ENCODE measurements at places on chromosomes 5 and 9. TPM values are rescaled to one million over a fixed set of nuclear protein-coding genes. Genes with fewer than 3 reads are reported as not detected.
A peak's percentile ranks its signal among the peaks of the same experiment; 100 is the strongest.

Gene IFNK
- not detected for polyA plus RNA-seq

- DNase-seq: no peak
Observed at GRCh38 chr9:26371236-26371635, 521.4 kb downstream of the CAAP1 start.

Gene CSF1R
- polyA plus RNA-seq: 45.1 TPM

DNA sequence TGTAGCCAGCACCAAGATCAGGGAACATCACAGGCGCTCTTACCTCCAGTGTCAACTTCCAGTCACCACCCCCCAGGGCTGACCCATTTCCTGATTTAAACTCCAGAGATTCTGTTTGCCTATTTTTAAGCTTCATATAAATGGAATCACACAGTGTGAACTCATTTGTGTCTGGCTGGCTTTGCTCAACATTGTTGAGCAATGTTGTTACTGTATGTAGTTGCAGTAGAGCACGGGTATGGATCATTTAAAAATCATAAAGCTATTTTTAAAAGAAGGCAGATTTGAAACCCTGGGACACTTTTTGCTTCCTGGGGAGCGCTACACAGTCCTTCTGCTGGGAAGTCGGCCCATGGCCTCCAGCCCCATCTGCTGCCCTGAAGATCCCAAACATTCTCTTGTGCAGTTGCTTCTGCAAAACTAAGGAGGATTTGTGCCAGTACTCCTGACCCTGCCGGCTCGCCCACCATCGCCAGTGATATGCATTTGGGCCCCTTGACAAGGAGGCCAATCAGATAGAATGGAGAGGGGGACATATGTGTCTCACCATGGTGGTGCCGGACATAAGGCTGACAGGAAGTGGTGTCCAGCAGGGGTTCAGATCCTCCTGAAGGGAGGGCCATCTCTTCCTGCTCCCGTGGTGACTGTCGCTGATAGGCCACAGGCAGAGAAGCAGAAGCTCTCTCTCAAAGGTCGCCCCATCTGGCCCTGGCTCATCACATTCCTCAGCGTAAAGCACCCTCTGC, 13.3 kb downstream of the DCANP1 start:
- DNase-seq: no peak

GRCh38 chr9:21970800-21971640, 23.2 kb downstream of the CDKN2A start:
- no peak for DNase-seq

- DNase-seq: no peak
Observed at GRCh38 chr5:178196986-178197385, 7.3 kb upstream of the HNRNPAB start.

GRCh38 chr5:90226433-90227099, 183.0 kb downstream of the CETN3 start:
- no peak for DNase-seq

Gene NRG2
- 1.7 TPM for polyA plus RNA-seq

DNA sequence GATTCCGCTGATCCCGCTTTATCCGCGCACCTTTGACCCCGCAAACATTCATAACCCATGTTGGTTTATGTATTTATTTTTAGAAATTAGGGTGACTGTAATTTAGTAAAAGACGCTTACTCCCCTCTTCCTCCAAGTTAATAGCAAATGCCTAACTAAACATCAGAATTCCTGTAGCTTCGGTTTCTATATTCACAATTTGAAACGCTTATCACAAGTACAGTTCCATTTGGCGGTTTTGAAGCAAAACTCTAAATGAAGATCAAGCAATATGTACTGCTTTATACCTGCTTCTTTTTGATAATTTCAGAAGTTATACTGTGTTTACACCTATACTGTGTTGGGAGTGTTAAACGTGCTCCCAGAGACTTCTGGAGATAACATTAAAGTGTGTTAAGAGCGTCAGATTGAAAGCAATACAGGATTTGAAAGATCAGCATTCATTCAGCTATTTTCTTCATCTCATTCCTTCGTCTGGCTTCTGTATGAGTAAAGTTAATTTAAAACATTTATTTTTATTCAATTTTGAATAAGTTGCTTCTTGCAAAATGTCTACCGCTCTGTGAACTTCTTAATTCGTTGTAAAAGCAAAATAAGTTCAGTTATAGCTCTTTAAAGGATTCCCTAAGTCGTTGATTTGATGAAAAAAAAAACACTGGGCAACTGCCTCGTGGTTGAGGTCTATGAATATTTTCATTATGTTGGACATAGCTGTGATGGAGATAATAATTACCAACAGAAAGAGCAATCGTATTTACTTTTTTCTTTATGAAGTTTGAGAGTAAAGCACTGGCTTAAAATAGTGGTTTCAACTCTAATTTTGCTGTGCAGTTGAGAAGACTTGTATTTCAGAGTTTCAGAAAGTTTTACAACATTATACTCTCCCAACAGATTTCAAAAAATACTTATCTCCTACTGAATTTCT, 2.5 kb downstream of the PRDM6 start:
- DNase-seq: no peak

DNA sequence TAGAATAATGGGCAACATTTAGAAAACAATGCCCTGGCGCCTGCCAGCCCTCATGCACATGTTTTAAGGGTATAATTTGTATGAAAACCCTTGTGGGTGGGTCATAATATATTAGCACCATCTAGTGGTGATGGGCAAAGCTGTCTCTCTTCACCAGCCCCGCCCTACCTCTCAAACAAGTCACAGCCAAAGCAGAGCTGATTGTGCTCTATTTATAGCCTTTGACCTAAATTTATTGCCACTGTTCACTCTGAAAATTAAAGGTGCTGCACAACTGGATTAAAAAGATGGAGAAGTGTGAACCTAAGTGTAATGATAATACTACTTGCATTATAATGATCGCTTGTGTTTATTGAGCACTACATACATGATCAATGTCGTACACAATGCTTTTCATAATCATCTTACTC, 131.9 kb upstream of the ANKH start:
- peak; percentile 55 for DNase-seq

Gene NR6A1
- 0.68 TPM for polyA plus RNA-seq

DNA sequence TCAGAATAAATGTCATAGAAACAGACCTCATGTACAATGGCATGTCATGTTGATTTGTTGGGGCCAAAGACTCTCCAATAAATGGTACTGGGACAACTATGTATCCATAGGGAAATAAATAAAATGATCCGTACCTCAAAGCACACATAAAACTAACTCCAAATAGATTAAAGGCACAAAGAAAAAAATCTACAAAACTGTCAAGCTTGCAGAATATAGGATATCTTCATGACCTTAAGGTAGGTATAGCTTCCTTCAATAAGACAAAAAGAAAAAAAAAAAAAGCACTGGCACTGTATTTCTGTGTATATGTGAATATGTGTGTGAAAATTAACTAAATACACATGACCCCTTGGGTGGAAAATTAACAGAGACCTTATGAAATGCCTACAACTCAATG, 101.9 kb downstream of the DIRAS2 start:
- no peak for DNase-seq

Gene SMIM27
- polyA plus RNA-seq: 10.7 TPM

Gene SHC3
- 0.67 TPM for polyA plus RNA-seq

Gene NIPAL4
- 0.22 TPM for polyA plus RNA-seq

Gene CPLANE1
- 17.8 TPM for polyA plus RNA-seq

DNA sequence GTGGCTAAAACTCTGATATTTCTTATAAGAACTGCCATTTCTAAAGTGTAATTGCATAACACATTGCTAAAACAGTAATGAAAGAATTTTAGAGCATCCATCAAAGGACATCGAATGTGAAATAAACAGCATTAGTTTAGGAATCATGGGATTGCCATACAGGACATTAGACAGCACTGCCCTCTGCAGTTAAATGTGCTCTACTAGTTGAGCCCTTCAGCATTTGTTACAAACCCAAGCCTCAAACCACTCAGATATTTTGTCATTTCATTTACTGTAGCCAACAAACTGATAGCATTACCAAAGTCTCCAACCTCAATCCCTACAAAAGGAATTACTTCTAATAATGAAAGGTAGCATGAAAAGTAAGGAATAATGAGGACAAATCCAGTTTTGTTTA, 116.8 kb upstream of the COX7C start:
- DNase-seq: peak; percentile 2

GRCh38 chr9:133089271-133089671, 27.5 kb downstream of the CEL start:
- no peak for DNase-seq

DNA sequence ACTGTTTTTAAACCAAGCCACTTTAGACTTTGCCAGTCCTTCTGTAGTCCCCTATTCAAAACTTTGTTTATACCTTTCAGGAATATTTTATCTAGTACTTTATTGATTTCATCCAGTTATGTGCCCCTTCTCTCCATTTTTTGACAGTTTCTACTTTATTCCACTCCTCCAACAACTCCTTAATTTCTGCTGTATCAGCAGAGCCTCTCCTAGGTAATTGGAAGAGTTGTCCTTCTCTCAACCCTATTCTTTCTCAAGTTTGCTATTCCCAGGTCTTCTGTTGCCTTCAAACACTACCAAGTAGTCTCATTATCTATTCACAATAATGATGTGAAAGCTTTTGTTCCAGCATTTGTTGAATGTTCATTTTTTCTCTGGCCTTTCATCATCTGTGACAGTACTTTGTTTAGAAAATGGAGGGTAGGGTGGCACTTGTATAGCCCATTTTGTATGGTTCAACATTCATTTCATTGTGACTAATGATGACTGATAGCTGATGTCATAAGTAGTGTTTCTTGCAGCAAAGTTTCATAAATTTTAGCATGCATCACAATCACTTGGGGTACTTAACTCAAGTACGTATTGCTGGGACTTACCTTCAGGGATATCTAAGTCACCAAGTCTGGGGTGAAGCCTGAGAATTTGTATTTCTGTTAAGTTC, 204.4 kb upstream of the DMRT1 start:
- DNase-seq: no peak

GRCh38 chr5:175347027-175347426, 97.0 kb downstream of the DRD1 start:
- DNase-seq: no peak

GRCh38 chr5:133521801-133522200, 90.5 kb downstream of the FSTL4 start:
- no peak for DNase-seq

- DNase-seq: no peak
Observed at GRCh38 chr9:78010445-78010844, 21.2 kb downstream of the GNAQ start.

Gene PCDHB11
- 4.4 TPM for polyA plus RNA-seq

GRCh38 chr5:36928947-36929346, 52.4 kb downstream of the NIPBL start:
- DNase-seq: no peak

DNA sequence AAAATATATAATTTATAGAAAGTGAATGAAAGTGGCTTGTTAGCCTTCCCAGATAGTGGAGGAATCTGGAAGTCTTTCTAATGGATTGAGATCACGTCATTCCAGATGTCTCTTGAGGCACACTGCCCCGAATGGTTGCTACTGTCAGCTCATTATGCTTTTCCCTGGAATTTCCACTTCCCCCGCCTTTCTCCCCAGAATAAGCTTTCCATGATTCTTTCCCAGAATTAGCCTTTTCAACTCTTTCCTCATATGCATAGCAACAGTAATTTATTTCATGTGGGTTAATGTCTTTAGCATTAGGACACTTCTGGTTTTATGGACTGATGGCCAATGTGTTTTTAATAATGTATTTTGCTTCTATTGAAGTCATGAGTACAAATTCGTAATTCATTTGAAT, 81.5 kb downstream of the PALM2AKAP2 start:
- DNase-seq: peak; percentile 90

DNA sequence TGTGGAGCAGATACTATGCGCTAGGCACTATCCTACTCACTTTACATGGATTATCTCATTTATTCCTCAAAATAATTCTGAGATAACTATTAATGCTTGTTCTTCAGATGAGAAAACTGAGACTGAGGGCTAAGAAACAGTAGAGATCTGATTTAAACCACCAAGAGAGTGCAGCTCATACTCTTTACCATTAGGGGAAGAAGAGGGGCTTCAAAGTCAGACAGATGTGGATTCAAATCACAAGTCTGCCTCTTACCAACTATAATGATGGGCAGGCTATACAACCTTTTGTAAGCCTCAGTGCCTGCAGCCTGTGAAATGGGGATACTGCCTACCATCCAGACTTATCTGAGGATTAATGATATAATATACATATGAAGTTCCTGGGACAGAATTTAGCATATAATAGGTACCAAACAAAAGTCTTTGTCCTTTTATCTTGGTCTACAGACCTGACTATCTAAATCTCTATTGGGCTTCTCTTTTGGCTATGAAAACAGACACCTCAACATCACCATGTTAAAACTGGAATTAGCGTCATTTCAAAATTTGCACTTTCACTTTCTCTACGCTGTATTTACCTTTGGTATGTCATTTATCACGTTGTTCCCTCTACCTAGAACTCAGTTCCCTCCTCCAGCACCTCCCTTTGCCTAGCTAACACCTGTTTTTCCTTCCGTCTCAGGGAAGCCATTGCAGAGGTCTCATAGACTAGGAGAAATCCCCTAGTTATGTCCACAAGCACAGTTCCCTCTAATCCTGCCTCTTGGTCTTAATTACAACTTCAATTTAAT, 13.8 kb upstream of the TMEM267 start:
- no peak for DNase-seq

- peak; percentile 42 for DNase-seq
Observed at GRCh38 chr5:96997265-96997859, 61.5 kb downstream of the LNPEP start.

DNA sequence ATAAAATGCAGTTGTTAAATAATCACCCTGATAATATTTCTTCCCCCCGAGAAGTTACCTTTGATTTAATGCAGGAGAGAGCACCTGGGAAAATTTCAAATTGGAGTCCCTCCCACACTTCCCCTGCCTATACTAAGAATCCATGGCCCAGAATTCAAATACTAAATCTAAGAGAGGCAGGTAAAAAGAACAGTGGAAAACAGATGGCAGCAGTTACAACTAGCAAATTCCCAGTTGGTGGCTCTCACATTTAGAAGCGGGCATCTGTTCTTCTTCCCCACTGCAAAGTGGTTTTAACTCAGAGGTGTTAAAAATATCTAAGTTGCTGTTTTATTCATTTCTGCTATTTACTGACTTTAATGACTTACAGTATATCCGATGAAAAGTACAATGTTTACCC, 210.4 kb upstream of the ELAVL2 start:
- DNase-seq: no peak

DNA sequence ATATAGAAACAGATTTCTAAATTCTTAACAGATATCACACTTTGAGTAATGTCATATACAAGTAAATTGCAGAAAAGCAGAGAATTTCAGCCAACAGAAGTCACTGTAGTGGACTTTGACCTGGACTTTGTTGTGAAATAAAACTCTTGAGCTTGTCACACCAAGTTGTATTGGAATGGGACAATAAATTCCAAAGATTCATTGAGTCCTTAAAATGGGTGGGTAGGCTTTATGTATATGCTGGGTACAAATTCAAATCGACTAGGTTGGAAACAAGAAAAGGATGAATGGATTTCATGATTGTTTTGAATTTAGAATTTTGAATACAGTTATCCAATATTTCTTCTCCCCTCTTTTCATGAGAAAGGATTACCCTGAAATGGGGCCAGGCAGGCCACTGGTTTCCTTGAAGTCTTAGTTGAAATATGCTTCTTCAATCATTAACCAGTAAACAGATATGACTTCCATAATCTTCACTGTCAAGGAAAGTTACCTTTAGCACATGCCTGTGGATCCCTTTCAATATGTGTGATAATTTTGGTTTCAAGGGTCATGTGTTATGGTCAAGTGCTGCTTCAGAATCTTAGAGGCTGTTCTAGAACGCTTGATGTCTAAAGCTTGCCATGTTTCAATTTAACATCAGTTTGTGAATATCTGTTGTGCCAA, 25.7 kb downstream of the PIP5K1B start:
- no peak for DNase-seq

Data from hindlimb muscle (tissue), 1 donor.